ENCODE measurements at places on chromosomes 5 and 9.
A peak's percentile ranks its signal among the peaks of the same experiment; 100 is the strongest.

DNA sequence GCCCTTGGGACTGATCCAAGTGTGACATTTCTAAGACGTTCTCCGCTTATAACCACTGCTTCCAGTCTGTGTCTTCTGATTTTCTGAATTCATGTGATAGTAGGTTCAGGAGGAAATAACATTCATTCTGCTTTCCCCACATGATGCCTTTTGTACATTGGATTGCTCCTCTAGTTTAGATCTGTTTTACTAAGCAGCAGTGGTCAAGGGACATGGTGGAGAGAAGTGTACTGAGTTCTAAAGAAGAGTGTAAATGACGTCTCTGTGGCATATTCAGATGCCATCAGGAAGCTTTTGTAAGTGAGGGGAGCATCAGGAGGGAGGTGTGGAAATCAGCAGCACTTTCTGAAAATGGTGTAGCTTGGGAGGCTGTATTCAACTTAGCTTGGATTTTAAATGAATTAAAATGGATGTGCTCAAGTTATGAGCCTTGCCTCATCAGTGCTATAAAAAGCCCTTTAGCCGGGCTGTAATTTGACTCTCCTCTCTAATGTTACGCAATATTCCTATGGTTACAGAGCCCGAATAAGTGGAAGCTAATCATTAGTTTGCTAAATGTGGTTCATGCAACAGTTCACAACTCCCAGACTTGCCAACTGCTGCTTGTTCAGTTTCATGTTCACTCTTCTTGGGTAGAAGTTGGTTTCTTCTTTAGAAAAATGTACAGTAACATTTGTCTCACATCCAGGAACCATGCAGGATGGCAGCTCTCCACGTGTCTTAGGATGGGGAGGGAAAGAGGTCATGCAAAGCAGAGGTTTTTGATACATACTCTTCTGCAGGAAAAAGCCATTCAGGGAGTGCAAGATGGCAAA is 281.3 kb downstream of the ARHGAP26 start:
- no peak for DNase-seq

DNA sequence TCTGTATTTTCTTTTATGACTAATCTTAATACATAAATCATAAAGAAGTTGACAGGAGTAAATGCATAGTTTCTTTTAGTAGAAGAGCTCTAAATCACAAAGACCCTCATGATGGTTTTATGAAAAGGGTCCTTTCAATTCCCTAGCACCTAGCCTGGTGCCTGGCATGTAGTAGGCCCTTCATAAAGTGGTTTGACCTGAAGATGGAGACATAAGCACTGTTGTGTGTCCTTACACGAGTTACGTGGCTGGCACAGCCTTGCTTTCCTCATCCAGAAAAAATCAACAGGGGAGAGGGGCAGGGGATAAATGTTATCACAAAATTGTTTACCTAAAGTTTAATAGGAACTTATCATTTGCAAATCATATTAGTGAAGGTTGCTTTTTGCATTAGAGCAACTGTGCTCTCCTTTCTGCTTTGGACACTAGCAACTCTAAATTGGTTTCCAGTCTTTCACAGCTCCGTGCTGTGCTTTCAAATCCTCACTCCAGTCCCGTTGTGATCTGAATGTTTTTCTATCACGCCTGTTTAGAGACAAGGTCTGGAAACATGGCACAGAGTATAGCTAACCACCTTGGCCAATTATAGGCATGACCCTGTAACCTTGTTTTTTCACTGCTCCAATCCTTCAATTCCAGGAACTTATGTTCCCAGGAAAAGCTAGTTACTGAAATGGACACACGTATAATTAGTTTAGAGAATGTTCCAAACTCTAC is 55.7 kb downstream of the ARL15 start:
- no peak for DNase-seq

DNA sequence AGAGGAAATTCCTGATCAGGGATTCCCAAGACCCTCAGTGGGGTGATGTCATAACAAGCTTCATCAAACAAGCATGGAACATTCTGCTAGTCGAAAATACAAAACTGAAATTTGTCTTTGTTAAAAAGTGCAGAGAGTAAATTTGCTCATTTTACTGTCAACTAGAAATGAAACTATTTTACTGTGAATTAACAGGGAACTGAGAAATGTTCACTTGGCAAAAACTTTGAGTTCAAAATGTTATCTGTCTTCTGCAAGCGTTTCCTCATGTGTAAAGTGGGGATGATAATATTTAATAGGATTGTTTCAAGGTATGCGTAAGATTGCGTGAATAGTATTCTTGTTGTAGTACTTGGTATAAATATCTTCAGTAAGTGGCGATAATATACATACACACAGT is 45.4 kb downstream of the ALDH1A1 start:
- no peak for DNase-seq

DNA sequence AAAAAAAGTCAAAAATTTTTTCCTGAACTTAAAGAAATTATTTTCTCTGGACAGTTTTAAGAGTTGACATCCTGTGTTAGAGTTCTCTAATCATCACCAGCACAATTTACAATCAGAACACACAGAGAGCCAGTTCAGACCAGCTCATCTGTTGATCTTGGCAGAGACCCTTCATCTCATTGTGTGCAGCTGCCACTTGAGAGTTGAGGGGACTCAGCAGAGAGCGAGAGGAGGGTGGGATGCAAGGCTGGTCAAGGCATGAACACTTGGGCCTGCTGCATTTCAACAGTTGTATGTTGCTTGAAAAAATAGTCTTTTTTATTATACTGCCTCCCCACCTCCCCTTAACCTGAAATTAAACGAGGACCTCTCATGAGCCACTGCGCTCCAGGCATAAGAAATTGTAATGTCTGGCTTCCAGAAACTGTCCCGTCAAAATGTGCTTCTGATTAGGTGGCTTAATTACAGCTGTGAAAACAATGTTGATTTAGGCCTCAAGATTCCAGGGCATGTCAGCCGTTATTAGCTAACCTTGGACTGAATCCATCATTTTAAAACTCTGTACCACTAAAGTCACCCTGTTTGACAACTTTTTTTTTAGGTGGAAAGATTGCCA is 383.6 kb downstream of the CCDC171 start:
- no peak for DNase-seq

GRCh38 chr5:151612689-151613427 is 21.7 kb upstream of the FAT2 start:
- peak; percentile 16 for DNase-seq

GRCh38 chr5:118990582-118990981 is 2.2 kb upstream of the DTWD2 start:
- no peak for DNase-seq
